Activated CD4-positive, alpha-beta T cell treated with anti-CD3 and anti-CD28 coated beads for 36 hours (primary cell): ENCODE measurements at places on chromosomes 1 and 21. TPM values are rescaled to one million over a fixed set of nuclear protein-coding genes. Genes with fewer than 3 reads are reported as not detected.

ADAMTS5 gene
- not detected for total RNA-seq

OVAAL gene
- total RNA-seq, result not detected

UBASH3A gene
- total RNA-seq, result 39.0 TPM

SDC3 gene
- total RNA-seq, result 0.37 TPM

SPATC1L gene
- 8.1 TPM for total RNA-seq

LMX1A gene
- total RNA-seq, result not detected

ACKR1 gene
- total RNA-seq, result not detected
